ENCODE measurements at places on chromosomes 7 and 10.

DNA sequence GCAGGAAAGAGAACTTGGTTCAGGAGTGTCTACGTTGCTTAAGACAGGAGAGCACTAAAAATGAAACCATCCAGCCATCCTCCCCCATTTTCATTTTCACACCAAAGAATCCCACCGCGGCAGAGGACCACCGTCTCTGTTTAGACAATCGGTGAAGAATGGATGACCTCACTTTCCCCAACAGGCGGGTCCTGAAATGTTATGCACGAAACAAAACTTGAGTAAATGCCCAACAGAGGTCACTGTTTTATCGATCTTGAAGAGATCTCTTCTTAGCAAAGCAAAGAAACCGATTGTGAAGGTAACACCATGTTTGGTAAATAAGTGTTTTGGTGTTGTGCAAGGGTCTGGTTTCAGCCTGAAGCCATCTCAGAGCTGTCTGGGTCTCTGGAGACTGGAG lies 1.4 kb upstream of the IL6 start:
- no peak for DNase-seq

DNA sequence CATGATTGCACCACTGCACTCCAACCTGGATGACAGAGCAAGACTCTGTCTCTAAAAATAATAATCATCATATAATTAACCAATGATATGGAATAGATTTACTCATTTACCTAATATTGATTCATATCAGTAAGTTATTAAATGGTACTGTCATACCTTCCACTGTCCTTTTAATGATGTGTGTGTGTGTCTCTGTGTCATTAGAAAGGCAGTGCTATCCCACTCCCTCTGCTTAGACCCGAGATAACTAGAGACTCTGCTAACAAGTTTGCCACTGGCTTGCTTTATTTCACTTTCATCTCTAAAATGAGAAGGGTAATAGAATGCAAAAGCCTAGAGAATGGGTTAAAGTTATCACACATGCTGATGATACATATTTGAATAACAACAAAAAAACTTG lies 21.1 kb downstream of the MCM10 start:
- no peak for DNase-seq

GRCh38 chr7:17130281-17131059 lies 168.0 kb upstream of the AHR start:
- no peak for DNase-seq

- no peak for DNase-seq
These were observed 43.1 kb upstream of the SEMA3A start for GRCh38 chr7:84237533-84238173.

- no peak for DNase-seq
These were observed 135.0 kb downstream of the ADAM22 start for GRCh38 chr7:88069093-88069492.

DNA sequence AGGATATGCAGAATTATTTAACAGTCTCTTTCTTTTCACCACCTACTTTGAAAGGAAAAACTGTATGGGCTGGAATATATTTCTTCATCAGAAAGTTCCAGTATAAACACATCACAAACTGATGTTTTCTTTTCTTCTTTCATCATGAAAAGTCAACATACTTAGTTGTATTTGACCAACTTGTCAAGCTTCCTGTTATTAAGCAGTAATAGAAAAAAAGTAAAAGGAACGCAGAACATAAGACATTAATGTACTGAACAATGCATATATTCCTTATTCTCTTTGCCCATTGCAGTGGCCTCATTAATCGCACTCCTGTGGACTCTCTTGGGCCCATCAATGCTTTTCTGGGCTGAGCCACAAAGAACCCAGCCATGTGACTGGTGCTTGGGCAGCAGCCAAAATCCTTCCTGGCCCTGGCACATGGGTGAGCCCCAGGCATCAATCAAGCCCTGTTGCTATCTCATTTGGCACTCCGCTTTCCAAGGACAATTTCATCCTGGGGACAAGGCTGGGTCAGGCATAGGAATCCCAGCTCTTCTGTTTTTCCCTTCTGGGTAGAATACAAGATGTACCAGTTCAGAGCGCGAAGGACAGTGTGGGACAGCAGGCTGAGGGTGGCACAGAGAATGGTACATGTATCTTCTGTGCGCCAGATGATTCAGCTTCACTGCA lies 42.3 kb downstream of the RHOBTB1 start:
- no peak for DNase-seq

- no peak for DNase-seq
These were observed 86.2 kb upstream of the PPIF start for GRCh38 chr10:79260811-79261740.

DNA sequence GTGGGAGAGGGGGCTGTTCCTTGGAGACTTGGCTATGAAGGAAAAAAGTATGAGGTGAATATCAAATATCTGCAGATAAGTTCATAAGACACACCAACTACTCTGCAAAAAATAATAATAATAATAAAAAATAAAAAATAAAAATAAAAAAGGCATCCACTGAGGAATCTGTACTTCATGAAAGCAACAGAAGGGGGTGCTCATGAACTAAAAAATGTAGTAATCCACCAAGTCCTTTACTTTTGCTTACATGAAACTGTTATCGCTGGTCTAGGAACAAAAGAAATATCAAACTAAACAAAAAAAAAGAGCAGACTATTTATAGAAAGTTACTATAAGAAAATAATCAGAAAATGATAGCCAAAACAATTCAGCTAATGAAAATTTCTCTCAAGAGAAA lies 579.0 kb downstream of the PHTF2 start:
- DNase-seq = no peak

DNA sequence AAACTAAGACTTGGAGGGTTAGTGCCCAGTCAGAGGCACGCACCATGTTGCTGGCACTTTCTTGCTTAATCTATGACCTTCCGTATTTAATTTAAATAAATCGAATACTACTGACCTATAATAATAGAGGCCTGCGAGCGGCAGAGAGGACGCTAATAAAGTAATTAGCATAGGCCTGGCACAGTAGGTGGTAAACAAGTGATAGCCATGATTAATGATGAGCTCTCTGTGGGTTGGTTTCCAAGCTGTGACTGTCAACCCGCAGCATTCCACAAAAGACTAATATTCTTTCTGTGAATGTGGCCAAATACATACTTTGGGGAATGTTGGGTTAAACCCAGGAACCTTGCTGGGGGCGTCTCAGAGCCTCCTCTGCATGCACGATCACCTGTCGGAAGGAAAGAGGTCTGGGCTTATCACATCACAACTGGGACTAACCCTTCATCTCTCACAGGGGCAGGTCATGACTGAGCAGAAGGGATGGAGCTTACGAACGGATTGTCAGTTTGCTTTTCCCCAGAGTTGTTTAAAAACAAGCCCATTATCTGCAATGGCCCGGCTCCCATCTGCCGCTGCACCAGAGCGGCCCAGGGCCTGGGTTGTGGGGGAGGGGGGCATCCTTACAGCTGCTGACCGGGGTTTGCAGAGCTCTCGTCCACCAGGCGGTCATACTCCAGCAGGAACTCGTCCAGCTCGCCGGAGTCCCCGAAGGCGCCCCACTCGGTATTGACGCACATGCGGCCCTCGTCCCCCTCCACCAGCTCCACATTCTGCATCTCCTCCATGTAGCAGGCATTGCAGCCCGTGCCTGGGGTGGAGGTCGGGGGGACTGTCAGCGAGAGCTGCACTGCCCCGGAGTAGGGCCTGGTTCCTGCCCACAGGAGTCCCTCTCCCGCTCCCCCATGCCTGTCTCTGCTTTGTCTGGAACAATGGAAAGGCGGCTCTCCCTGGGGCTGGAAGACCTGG lies 6.2 kb upstream of the MYL7 start:
- no peak for DNase-seq

DNA sequence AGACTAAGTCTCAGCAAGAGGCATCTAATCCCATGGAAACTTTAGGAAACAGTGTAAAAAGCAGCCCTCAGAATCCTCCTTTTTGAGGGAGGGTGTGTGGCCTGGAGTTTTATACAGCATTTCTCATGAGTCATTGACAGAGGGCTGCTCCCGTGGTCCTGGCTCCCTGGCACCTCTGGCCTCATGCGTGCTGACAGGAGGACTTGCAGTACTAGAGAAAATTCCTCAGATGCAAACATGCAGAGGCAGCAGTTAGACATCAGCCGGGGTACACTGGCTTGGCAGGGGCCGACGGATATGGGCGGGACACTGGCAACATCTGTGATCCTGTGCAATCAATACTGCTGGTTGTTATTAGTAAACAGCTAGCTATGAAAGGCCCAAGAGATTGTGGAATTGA lies 925.1 kb upstream of the CELF2 start:
- no peak for DNase-seq

DNA sequence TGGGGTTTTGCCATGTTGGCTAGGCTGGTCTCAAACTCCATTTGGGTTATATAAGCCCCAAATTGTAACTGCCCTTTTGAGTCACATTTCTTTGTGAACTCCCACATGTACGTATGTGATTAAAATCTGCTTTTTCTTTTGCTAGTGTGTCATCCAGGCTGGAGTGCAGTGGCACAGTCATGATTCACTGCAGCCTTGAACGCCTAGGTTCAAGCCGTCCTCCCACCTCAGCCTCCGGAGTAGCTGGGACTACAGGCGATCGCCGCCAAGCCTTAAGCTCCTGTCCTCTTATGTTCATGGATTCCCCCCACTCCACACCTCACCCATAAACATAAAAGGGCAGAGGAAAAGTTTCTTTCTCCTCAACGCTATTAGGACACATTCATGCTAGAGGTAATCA lies 4.4 kb upstream of the SMC3 start:
- DNase-seq = no peak

GRCh38 chr7:82605247-82605864 lies 161.8 kb upstream of the CACNA2D1 start:
- DNase-seq = no peak

DNA sequence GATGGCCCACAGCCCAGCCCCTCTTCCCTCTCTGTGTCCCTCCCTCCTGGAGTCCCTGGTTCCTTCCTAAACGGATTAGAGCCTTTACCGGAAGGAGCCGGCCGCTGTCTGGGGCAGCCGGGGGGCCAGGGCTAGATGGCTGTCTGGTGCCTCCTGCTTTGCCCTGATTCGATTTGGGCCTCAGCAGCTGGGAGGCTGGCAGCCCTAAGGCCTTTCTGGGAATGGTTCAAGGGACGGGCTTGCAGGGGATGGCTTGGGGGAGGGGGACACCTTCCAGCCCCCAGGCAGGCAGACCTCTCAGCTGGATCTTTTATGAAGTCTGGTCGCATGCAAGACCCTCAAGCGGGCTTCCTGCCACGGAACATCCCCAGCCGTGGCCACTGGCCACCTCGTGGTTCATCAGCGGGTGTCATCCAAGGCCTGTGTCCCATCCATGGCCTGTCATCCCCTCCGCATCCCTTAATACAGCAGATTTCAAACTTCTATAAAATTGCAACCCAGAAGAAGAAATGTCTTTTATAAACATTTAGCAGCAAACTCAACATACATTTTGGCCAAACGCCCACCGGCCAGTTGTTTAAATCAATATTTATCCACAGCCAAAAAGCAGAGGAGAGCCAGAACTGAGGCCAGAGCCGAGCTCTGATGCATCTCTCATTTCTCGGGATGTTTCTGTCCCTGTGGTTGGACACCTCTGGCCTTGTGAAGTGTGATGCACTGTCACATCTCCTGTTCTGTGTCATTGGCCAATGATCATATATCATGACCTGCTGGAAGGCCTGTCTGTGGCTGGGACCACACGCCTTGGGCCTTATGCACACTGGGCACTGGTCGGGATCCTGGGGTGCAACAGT lies 52.0 kb downstream of the GTF2IRD1 start:
- no peak for DNase-seq

DNA sequence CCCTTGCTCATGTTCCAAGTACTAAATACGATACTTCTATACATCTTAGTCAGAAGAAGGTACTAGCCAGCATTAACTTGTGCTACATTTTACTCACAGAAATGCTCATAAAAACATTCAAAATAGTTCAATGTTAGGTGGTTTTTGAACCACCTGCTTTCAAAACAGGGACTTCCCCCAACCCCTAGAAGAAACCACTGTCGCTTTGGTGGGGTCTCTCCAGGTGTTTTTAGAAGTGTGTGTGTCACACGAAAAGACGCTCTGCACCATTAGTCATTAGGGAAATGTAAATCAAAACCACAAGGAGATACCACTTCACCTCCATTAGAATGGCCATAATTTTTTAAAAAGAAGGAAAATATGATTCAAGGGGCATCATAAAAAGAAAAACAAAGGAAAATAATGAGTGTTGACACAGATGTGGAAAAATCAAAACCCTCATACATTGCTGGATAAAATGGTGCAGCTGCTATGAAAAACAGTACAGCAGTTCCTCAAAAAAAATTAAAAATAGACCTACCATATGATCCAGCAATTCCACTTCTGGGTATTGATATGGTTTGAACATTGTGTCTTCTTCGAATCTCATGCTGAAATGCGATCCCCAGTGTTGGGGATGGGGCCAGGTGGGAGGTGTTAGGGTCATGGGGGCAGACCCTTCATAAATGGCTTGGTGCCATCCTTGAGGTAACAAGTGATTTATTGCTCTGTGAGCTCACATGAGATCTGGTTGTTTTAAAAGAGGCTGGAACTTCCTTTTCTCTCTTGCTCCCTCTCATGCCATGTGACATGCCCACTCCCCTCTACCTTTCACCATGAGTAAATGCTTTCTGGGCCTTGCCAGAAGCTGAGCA lies 74.2 kb downstream of the MALSU1 start:
- DNase-seq = peak; percentile 12

DNA sequence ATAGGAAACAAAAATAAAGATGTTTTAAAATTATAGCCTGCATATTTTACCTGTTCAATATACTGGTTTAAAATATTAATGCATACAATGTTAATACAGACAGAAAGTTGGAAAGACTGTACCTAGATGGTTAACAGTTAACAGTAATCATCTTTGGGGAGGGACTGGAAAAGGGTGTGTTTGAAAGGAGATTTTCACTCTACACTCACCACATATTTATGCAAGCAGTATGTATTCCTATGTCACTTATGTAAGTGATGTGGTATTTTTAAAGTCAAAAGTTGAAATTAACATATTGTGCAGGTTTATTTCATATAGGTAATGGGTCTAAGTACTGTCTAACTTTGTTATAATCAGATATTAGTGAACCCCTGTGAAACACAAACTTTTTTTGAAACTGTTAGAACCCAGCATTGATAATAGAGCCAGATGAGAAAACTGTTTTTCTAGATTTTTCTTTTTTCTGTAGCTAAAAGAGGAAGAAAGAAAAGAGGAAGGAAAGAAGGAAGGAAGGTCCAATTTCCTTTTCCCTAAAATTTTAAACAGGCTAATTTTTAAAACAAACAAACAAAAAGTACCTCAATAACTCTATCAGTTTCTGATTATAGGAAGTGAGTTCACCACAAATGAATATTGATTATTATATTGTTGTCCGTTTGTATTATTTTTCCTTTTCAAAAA lies 9.0 kb upstream of the STARD3NL start:
- no peak for DNase-seq

- DNase-seq = no peak
These were observed 170.9 kb upstream of the ASAH2 start for GRCh38 chr10:50422259-50422658.

DNA sequence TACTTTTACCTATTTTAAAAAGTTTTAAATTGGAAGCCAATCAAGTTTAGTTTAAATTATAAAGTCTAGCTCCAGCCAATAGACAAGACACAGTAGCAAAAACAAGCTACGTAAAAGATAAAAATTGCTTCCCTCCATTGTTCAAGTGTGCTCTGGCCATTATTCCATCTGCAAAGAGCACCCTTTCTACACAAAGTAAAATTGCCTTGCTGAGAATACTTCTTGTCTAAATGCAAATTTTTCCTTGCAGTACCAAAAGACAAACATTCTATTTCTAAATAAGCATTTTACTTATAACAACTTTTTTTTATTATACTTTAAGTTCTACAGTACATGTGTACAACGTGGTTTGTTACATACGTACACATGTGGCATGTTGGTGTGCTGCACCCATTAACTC lies 75.9 kb upstream of the ZNF746 start:
- no peak for DNase-seq

GRCh38 chr10:81109200-81109752 lies 571.6 kb downstream of the SH2D4B start:
- DNase-seq = no peak

Data from stimulated activated CD4-positive, alpha-beta T cell treated with anti-CD3 and anti-CD28 coated beads, Interleukin-1b, Interleukin-23, amount 100 ng/mL, for 4 hours (primary cell).